ENCODE measurements at places on chromosomes 3 and 15.

GRCh38 chr3:134918441-134918840 is 123.4 kb downstream of the EPHB1 start:
- no peak for DNase-seq

GRCh38 chr15:73818308-73818985 is 54.9 kb upstream of the TBC1D21 start:
- no peak for DNase-seq

GRCh38 chr3:195522254-195523023 is 20.7 kb downstream of the PPP1R2 start:
- DNase-seq, result no peak

DNA sequence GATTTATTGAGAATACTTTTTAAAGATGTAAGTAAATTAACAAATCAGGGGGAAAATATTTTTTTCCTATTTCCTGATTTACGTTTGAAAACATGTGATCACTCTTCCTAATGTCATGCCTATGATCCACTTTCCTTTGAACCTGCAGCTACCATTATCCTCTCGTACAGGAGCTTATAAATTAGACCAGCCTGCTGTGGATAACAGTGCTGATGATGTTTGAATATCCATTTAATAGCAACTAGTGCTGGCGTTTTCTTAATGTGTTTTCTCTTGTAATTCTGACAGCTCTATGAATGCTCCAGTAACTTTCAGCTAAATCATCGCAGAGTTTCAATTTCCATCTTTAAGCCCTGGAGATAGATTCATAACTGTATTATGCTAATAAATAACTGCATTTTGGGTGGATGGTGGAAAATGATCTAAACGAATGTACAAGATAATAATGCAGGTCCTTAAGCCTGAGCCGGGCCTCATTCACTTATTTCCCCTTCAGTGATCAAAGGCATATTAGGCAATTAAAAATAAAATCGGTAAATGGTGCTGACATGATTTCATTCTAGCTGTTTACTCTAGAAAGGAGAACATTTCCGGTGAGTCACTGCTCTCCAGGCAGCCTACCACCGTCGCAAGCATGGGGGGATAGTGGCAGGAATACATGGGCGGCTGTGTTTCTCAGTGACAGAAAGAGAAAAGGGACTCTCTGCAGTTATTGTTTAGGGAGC is 58.5 kb upstream of the SLC24A5 start:
- DNase-seq, result no peak

- no peak for DNase-seq
These were observed 2.8 kb upstream of the VGLL3 start for GRCh38 chr3:86993704-86994103.

DNA sequence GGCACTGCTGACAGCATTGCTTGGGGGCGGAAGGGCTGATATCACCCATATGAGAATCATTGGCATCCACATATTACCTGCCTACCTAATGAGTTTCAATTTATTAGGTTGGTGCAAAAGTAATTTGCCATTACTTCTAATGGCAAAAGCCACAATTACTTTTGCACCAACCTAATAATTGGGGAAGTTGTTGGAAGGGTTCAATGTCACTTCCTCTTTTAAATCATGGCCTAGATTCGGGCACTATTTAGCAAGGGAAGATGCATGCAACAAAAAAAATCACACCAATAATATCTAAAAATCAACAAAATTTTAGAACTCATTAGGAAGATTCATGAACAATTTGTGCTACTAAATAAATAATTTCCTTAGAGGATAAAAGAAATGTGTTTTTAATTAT is 56.0 kb upstream of the AGTR1 start:
- DNase-seq, result no peak

DNA sequence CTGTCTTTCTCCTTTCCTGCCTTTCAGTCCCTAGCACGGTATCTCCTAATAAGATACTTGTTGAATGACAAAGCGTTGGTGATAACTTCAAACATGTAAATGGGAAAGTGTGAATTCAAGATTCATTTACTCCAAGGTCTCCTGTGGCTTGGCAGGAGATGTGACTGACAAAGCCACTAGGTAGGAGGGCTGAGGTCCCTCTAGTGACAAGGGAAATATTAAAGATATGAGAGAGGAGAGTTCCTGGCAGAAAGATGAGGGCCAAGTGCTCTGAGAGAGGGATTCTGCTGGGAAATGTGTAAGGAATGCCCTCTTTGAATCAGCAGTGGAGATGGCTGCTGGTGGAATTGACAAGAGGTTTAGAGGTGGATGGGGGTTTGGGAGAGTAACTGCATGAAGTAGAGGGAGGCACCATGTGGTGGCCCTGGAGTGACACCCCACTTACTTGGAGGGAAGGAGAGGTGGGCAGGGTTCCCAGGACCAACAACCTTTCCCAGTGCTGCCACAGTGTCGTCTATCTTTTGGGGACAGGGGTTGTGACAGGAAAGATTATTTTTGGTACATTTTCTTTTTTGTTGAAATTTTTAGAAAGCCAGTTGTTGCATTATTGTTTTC is 43.0 kb upstream of the SCAANT1 start:
- DNase-seq, result no peak

DNA sequence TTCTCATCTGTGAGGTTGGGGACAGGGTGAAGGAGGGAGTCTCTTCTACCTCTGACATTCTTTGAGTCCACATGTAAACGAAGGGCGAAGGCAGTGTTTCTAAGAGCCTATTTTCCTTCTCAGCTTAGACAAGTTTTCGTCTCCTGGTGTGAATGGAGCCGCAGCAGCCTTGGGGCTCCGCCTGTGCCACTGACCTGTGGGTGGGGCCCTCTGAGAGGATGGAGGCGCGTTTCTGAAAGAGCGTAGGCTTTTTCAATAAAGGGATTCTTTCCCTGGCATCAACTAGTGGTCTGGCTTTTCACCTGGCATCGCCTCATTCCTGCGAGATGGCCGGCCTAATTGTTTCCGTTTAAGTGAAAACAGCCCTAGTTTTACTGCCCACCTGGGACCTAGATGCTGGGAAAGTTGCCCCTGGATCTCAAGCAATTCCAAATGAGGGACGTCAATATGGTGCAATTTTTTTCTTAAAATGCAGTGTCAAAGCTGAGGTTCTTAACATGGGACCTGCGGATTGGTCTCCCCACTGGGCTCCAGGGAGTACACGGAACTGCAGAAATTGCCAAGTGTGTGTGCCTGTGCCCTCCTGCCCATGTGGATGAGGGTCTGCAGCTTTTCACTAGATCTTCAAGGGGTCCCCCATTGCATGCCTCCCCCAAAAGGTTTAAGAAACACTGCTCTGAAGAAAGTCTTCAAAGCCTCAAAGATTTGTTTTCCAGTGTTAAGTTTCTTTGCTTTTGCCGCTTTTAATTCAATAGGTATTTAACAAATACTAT is 958 bp downstream of the GLDN start:
- no peak for DNase-seq

DNA sequence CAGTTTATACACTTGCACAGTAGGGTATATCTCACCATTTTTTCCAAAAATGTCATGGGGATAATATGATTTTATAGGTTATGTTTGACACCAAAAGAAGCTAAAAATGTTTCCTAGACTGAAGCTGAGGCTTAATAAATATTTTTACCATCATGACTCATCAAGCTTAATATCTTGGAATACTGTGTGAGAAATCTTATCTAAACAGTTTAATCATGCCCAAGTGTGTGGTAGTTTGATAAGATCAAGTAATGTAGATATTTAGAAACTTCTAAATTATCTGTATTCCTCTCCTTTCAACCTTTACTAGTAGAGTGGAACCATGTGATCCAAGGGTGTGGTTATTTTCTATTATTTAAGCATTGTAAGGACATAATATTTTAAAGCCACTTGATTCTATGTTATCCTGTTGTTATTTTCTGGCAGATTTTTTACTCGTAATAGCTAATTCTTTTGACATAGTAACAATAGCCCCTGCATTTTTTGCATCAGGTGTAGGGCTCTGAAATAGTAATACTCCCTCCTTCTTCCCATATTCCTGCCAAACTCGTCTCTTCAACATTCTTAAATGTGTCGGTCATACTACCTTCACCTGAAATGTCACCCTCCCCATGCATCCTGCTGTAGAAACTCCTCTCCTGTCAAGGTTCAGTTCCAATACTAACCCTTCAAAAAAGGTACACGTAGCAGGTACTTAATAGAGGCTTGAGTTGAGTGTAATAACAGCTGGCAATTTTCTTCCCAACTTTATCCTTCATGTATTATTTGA is 729.6 kb downstream of the NLGN1 start:
- no peak for DNase-seq

DNA sequence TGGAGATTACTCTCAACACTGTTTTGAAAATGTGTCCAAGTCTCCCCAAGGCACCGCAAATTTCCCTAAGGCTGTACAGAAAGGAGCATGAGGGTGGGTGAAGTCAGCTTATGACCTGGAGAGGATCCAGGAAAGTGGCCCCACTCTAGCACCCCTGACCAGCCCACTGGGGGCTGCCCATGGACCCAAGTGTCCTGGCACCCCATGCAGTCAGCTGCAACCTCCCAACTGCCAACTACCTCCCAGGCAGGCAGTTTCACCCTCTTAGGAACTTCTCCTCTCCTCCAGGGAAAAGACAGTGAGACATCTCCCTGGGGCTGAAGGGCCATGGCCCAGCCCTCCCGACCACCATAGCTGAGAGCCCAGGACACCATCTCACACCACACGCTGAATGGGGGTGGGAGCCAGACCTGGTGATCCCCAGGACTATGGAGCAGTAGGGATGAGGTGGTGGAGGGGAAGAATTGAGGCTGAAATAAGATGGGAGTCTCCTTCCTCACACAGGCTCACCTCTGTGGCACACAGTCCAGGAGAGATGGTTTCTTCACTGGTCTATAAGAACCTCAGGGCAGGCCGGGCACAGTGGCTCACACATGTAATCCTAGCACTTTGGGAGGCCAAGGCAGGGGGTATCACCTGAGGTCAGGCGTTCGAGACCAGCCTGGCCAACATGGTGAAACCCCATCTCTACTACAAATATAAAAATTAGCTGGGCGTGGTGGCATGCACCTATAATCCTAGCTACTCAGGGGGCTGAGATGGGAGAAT is 104.4 kb downstream of the DAPK2 start:
- DNase-seq, result no peak

- DNase-seq, result no peak
These were observed 82.4 kb downstream of the WWTR1 start for GRCh38 chr3:149575213-149575960.

DNA sequence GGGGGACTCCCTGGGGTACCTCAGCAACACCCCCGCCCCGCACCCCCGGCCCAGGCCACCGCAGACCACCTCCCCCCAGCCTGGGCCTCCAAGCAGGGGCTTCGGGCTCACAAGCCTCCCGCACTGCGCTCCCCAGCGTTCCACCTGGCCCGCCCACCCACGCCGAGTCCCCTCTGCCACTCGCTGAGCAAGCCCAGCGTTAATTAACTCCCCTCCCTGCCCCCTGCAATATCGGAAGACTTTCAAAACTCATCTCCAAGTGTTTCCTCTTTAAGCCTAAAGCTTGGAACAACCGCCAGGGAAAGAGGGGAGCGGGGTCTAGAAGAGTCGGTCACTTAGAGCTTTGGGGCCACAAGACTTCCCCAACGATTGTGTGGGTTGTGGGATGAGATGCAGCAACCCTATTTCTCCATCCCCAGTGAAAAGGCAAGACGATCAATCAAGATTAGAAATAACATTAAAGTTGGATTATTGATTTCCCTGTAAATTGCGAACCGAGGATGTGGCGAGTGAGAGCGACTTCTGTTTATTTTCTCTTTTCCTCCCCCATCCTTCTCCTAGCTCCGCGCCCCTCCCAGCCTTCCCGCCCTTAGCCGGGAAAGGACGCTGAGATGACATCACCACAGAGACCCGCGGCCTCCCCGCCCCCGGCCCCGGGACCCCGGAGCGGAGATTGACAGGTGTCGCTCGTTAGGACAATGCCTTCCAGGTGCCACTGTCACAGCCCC is 30.2 kb downstream of the NR2F2 start:
- no peak for DNase-seq

DNA sequence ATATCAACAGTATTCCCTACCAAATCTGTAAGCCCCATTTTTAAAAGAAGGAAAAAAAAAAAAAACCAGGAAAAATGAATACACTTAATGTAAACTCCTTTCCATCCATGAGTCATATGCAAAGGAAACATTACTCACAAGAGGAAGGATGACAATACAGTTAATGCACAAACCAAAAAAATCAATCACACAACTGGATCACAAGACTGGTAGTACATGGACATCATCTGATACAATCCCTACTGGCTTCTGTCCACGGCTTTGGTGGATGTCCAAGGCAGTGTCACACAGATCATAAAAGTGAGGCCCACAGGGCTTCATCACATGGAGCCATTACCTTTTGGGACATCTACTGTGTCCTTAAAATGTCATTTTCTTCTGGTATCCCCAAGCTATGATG is 44.0 kb downstream of the SUCLG2 start:
- DNase-seq, result no peak

GRCh38 chr3:140403608-140404007 is 274.3 kb upstream of the TRIM42 start:
- DNase-seq, result no peak

GRCh38 chr3:122076491-122077292 is 21.5 kb downstream of the CD86 start:
- no peak for DNase-seq

GRCh38 chr3:187718802-187719201 is 16.4 kb upstream of the RTP2 start:
- no peak for DNase-seq

GRCh38 chr3:131782751-131783150 is 252.1 kb downstream of the CPNE4 start:
- DNase-seq, result no peak

GRCh38 chr3:158451405-158452055 is 119.5 kb upstream of the MLF1 start:
- no peak for DNase-seq

- no peak for DNase-seq
These were observed 31.6 kb downstream of the SCAP start for GRCh38 chr3:47444103-47444502.

GRCh38 chr15:78040653-78041244 is 36.8 kb downstream of the TBC1D2B start:
- DNase-seq, result no peak

- no peak for DNase-seq
These were observed 8.6 kb downstream of the MAPKAPK3 start for GRCh38 chr3:50625231-50626182.

DNA sequence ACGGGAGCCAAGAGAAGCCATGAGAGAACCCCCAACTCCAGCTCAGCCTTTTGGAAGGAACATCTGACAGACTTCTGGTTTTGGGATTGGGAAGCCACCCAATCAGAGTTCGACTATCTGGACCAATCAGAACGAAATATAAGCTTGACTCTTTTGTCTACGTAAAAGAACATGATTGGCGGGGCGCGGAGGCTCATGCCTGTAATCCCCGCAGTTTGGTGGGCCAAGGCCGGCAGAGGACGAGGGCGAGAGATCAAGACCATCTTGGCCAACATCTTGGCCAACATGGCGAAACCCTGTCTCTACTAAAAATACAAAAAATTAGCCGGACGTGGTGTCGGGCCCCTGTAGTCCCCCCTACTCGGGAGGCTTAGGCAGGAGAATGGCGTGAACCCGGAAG is 380.3 kb downstream of the TBL1XR1 start:
- DNase-seq, result no peak

DNA sequence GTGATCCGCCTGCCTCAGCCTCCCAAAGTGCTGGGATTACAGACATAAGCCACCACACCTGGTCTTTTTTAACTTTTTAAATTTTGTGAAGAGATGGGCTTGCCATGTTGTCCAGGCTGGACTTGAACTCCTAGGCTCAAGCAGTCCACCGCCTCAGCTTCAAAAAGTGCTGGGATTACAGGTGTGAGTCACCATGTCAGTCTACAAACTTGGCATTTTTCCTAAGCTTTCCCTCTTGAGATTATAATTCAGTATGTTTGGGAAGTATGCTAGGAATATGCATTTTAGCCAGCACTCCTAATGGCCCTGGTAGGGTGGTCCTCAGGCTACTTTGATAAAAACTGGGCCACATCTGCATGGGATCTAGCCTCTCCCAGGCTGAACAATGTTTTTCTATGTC is 4.4 kb downstream of the WDR73 start:
- no peak for DNase-seq

- no peak for DNase-seq
These were observed 239.3 kb upstream of the CNTN6 start for GRCh38 chr3:853489-853888.

Data from stimulated activated CD8-positive, alpha-beta memory T cell treated with anti-CD3 and anti-CD28 coated beads, Interleukin-12 subunit alpha, Interleukin-12 subunit beta, amount 100 ng/mL, for 1 hour (primary cell).